Pulmonary artery endothelial cell (primary cell): ENCODE measurements at places on chromosomes 13 and 19. TPM values are rescaled to one million over a fixed set of nuclear protein-coding genes. Genes with fewer than 3 reads are reported as not detected.

ADAMTS10 gene
- total RNA-seq = 2.0 and 2.7 TPM in 2 replicates

C5AR2 gene
- total RNA-seq = 0.07 TPM in 1 of 2 replicates, not detected in the other

CNMD gene
- total RNA-seq = not detected in 2 replicates

LIM2 gene
- not detected in 2 replicates for total RNA-seq

ZNF285 gene
- 3.9 and 4.5 TPM in 2 replicates for total RNA-seq

ZNF497 gene
- 0.53 and 0.67 TPM in 2 replicates for total RNA-seq

LRRC63 gene
- total RNA-seq = 0.07 TPM in 1 of 2 replicates, not detected in the other

NOTCH3 gene
- total RNA-seq = 0.95 and 1.1 TPM in 2 replicates

CCNA1 gene
- 127 and 156 TPM in 2 replicates for total RNA-seq

COQ8B gene
- 16.5 and 25.7 TPM in 2 replicates for total RNA-seq

C19orf81 gene
- 0.59 and 0.63 TPM in 2 replicates for total RNA-seq

SIRT6 gene
- 11.4 and 14.2 TPM in 2 replicates for total RNA-seq

MAB21L1 gene
- under 0.01 TPM in 1 of 2 replicates, not detected in the other for total RNA-seq

MLLT1 gene
- total RNA-seq = 6.0 and 7.6 TPM in 2 replicates

TNNT1 gene
- total RNA-seq = 2.0 and 2.3 TPM in 2 replicates

CDC42EP5 gene
- 30.2 and 35.7 TPM in 2 replicates for total RNA-seq

DBP gene
- total RNA-seq = 0.85 and 2.2 TPM in 2 replicates

TRPC4 gene
- 0.04 and 0.13 TPM in 2 replicates for total RNA-seq

CGB2 gene
- total RNA-seq = not detected in 2 replicates

IQCN gene
- total RNA-seq = 0.07 TPM in 1 of 2 replicates, not detected in the other

CEACAM8 gene
- total RNA-seq = not detected in 2 replicates

GNA15 gene
- 0.04 and 0.07 TPM in 2 replicates for total RNA-seq

TMEM59L gene
- total RNA-seq = 0.14 and 0.40 TPM in 2 replicates

CCDC8 gene
- 0.07 and 0.25 TPM in 2 replicates for total RNA-seq

SHFL gene
- total RNA-seq = 22.9 and 23.8 TPM in 2 replicates

ZNF554 gene
- total RNA-seq = 2.4 and 3.2 TPM in 2 replicates

STOML3 gene
- total RNA-seq = not detected in 2 replicates

KIR2DL4 gene
- not detected in 2 replicates for total RNA-seq

ACER1 gene
- total RNA-seq = not detected in 2 replicates

PROZ gene
- not detected in 2 replicates for total RNA-seq

KLK1 gene
- total RNA-seq = not detected in 2 replicates

EID2 gene
- total RNA-seq = 19.2 and 19.6 TPM in 2 replicates

AP2S1 gene
- total RNA-seq = 149 and 203 TPM in 2 replicates

ZFR2 gene
- not detected in 2 replicates for total RNA-seq
